ENCODE measurements at places on chromosomes 3 and 15. TPM values are rescaled to one million over a fixed set of nuclear protein-coding genes. Genes with fewer than 3 reads are reported as not detected.

Gene CAMKV
- not detected for total RNA-seq

DNA sequence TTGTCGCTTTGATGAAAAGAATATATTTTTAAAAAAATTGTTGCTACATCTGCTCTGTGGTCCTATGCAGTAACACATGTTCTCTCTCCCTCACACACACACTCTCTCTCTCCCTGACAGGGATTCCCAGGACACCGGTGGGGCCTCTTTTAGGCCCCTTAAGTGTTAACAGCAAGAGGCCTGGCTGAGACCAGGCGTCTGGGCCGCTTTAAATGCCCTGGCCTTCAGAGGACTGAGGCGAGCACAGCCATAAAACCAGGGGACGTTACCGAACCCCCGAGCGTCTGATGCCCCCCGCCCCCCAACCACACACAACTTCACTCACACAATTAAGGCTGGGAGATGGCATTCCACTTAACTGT is 1.7 kb downstream of the BNC1 start:
- H3K27me3 ChIP-seq = peaks cover 79% of the 10 kb centered on the region
- no peak overlapping the region for H3K27ac ChIP-seq
- no peaks in the 10 kb centered on the region for H3K4me1 ChIP-seq
- H3K36me3 ChIP-seq = no peaks in the 10 kb centered on the region
- H3K4me3 ChIP-seq = peak overlapping the region; percentile 35

Gene EXD1
- not detected for total RNA-seq

DNA sequence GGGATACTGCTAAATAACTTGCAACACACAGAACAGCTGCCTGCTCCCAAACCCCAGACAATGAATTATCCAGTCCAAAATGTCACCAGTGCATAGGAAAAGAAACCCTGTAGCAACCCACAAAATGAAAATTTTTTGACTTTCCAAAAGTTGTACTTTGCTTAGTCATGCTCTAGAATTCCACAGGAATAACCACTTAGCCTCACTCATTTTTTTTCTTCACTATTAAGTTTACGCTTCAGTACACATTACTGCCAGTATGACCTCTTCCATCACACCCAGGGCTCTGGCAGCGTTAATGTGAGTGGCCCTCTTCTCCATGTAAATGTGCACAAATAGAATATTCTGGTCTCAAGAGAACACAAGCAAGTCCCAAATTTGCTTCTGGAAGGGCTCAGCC is 259.8 kb downstream of the MAGI1 start:
- no peak for DNase-seq
- no peaks in the 10 kb centered on the region for H3K36me3 ChIP-seq
- H3K27me3 ChIP-seq = no peaks in the 10 kb centered on the region
- no peak overlapping the region for H3K27ac ChIP-seq

Gene GHSR
- total RNA-seq = 0.99 TPM

Measured in sigmoid colon (tissue), 7 donors.